ENCODE measurements at places on chromosomes 2 and 18.

DNA sequence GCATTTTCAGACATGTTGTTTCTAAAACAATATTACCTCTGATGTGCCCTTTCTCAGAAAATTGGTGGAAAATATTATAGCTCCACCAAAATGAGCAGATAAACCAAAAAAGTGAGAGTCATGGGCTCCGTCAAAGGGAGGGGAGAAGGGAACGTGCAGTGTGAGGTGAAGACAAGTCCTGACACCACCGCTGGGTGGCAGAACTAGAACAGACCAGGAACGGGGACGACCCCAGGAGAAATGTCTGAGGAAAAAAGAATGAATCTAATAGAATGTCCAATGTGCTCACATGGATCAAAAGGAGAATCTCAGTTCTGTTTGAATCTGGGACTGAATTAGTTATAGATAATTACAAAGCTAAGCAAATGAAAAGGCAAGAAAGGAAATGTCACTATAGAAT is 22.6 kb upstream of the BCL2 start:
- DNase-seq = no peak

DNA sequence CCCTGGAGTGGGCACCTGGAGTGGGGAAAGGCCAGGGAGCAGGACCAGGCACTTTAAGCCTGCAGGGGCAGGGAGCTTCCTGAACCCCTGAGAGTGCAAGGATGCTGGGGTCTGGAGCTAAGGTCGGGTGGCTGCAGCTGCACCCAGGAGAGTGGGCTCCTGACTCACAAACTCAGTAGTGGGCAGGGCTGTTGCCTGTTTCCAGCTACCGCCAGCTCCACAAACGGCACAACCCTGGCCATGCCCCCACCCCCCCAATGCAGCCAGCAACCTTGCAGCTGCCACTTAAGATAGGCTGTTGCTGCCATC is 688.8 kb downstream of the NYAP2 start:
- no peak for DNase-seq

GRCh38 chr2:85669549-85669948 is 1.6 kb upstream of the SFTPB start:
- no peak for DNase-seq

GRCh38 chr18:58095655-58096054 is 51.6 kb downstream of the NEDD4L start:
- DNase-seq = no peak

DNA sequence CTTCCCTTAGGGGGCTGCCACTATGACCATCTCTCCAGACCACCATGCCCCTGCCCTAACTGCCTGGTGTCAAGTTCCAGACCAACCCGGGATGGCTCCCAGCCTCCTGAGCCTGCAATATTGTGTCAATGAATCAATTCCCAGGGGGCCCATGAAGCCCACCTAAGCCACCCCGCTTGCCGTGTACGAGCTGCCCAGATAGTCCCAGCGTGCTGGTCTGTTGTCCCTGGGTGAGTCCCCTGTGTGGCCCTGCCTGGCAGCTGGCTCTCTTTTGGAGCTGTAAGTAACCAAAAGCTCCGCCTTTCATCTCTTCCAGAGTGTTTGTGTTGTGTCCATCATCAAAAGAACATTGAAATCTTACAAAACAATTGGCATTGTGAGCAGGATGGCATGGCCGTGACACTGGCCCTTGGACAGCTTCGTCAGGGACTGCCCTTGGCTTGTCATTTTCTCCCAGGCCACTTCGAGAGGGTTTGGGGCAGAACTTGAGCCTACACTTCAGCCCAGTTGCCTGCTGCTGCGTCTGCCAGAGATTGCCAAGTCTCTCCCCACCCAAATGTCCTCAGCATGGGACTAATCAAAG is 11.3 kb upstream of the MAL start:
- no peak for DNase-seq

DNA sequence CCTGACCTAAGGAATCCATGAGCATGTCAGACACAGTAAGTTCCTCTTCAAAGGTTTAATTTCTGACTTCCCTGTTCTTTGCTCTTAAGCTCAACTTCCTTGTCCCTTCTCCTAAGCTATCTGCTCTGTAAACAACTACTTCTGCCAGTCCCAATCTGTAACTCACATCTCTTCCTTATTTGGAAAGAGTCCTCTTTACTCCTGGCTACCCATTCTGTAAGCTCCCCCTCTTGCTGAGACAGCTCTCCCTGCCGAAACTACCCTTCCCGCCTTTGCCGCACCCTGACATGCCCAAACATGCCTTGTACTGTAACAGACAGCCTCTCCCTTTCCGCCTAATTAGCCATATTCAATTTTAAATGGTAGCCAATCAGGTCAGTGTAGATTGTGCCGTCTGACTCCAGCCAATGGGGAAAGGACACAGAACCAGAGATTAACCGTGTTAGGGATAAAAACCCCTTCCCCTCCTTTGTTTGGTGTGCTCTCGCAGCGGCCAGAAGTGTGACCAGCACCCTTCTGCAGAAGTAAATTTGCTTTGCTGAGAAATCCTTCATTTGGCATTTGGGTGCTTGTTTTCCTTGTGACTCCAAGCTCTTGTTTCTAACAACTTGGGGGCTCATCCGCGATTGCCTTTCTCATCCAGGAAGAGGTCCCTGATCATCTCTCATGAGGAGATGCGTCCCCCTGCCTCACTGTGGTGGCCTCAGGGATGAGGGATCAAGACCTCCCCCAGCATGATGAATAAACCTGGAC is 49.0 kb downstream of the PIAS2 start:
- no peak for DNase-seq

DNA sequence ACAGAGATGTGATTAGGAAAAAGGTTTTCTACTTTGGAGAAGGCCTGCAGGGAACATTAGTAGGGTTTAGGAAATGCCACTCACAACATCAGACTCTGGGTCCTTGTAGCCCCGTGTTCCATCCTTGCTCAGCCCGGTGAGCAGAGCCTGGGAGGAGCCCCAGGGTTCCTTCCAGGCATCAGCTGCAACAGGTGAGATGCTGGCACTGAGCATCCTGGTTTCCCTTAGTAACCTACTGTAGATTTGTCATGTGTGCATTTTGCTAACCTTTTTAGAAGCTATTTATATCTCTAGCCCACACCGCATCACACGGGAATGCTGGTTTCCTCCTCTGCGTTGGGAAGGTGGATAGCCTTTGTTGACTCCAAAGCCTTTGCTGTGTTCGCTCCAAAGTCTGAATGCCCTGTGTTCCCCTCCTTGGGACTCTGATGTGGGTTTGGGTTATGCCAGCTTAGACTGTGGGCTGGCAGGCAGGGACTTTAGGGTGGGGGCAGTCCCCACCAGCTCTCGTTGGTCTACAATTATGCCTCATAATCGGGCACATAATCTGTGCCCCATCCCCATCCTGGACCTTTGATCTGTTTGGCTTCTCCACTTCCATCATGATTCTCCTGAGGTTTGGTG is 69.3 kb downstream of the TMEM247 start:
- DNase-seq = no peak

DNA sequence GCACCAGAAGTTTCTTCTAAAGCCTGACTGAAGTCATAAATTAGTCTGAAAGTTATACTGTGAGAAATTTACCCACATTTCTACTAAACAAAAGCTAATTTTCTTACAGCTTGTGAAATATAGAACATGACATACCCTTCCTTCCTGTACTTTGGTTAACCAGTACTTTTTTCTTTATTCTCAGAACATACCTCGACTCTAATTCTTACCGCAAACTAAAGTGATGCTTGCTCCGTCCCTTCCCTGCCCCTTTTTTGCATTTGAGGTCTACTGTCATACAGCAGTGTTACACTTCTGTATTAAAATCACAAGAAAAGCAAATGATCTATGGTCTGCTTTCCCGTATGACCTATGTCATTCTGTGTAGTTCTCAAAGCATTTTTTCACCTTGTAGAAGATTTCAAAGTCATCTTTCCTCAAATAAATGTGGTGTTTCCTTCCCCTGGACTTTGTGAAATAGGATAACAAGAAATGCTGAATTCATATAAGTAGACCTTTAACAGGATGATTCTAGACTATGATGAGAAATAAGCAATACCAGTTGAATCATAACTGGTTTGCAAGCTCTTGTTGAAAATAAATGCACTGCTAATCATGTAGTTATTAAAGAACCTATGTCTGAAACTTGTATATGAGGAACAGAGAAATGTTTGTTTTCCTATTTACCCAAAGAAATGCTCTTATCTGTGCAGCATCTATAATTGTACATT is 30.4 kb downstream of the CYTIP start:
- DNase-seq = no peak

DNA sequence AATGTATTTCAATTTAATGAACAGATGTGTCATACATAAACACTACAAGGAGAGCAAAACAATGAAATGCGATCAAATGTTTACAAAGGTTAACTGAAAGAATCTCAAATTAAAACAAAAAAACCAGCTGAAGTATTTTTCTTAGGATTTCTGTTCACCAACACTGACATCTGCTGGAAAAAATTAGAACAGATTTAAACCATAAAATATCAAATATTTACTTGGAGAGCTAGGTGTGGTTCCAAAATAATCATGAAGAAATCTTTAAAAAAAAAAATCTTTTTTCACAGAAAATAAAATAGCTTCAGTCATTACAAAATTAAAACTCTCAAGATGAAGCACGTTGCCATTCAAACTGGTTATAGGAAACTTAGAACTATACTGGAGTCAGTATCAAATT is 13.8 kb downstream of the MMADHC start:
- no peak for DNase-seq

DNA sequence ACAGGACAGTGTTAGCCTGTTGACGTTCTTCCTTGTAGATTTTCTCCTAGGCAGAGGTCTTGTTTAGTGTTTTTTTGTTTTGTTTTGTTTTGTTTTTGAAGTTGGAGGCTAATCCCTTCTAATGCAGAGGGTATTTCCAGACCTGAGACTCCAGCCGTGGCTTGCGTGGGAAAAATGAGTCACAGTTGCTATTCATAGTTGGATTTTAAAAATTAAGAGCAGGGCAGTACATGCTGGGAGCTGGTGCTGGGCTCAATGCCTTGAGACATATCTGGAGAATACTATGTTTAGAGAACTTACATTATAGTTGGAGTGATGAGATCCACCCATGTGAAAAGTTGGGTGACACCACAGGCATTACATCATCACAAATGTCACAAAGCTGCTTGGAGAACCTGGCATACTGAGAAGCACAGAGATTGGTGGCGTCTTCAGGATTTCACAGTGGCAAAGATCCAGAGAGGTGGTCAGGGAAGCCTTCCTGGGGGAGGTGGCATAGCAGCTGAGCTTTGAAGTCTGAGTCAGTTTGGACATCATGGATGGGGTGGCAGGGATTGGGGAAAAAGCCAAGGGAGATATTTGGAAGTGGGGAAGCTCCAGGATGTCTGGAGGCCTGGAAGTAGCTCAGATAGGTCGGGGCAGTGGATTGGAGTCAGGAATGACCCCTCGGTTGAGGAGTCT is 249.4 kb downstream of the LOXHD1 start:
- no peak for DNase-seq

- DNase-seq = no peak
Measured at GRCh38 chr2:131493199-131493968, 1.2 kb upstream of the MZT2A start.

DNA sequence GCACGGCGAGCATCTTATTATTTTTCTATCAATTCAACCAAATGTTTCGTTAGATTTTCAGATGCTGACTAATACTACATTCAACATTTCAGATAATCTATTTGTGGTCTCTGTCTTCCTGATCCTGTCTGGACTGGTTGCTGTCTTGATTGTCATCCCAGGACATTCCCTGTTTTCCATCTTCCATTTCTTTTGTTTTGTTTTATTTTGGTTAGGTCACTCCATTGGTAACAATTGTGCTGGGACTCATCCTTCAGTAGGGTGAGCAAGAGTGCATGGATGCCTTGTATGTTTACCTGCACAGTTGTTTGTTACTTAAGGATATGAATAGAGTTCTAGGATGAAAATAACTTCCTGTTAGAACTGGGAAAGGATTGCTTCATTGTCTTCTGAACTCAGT is 55.9 kb upstream of the ACYP2 start:
- DNase-seq = no peak

GRCh38 chr2:106338043-106338442 is 130.2 kb downstream of the RGPD3 start:
- DNase-seq = no peak

- no peak for DNase-seq
Measured at GRCh38 chr2:207619764-207620203, 5.4 kb downstream of the METTL21A start.

DNA sequence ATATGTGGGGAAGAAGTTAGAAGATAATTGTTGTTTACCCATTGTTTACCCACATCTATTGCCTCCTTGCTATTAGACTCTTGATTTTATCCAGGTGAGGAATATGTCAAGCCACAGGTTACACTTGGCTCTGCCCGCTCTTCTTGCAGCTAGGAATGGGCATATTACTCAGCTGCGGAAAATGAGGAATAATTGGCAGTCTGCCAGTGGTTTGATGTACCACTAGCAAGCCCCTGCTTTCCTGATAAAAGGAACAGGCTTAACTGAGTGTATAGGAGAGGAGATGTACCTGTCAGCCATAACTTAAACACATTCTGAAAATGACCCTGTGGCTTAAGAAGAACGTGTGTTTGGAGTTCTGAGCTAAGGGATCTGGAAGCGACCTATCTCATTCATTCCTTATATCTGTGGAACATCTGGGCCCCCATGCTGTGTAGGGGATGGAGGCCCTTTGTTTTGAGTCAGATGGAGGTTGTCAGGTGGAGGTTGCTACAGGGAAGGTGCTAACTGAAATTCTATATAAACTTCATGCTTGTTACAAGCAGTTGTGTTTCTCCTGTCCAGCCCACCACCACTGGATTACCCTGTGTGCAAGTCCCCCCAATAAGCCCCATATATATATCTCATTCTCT is 4.6 kb upstream of the FMNL2 start:
- no peak for DNase-seq

DNA sequence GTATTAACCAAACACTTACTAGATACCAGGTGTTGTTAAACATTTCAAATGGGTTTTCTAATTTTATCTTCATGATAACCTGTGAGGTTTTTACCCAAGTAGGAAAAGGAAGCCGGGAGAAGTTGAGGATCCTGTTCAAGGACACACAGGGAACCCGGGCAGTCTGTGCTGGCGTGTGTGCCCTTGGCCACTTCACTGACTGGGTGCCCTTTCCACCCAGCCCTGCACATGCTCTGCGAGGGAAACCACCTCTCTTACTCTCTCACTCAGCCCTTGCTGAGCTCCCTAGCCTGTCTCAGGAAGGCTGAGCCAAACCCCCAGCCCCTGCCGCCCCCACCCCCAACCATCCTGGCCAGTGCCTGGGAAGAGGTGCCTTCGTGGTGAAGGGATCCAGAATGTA is 51.8 kb downstream of the TEX44 start:
- no peak for DNase-seq

- DNase-seq = no peak
Measured at GRCh38 chr2:43518181-43518580, 77.7 kb downstream of the THADA start.

GRCh38 chr2:35160871-35161270 is 1194.7 kb upstream of the CRIM1 start:
- DNase-seq = no peak

GRCh38 chr2:186713691-186714090 is 19.8 kb downstream of the FAM171B start:
- DNase-seq = no peak

- no peak for DNase-seq
Measured at GRCh38 chr2:133653056-133653455, 84.8 kb upstream of the NCKAP5 start.

DNA sequence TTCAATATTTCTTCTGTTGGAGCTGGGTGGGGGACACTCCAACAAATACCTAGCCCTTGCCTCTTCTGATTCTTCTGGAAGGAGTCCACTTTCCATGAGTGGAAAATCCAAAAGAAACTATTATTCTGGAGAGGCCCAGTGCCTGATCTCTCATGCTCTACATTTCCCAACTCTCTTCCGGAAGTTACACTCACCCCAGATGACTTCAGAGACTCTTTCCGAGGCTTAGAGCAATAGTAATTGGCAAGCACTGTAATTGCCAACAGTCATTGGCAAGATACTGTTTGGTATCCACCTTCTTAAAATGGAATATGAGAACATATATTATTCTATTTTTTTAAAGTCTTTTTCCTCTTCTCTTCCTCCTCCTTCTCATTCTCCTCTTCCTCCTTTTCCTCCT is 60.5 kb upstream of the CYRIA start:
- DNase-seq = no peak
